Substantia nigra (tissue), 51 donors: ENCODE measurements at places on chromosomes 2 and 18.

DNA sequence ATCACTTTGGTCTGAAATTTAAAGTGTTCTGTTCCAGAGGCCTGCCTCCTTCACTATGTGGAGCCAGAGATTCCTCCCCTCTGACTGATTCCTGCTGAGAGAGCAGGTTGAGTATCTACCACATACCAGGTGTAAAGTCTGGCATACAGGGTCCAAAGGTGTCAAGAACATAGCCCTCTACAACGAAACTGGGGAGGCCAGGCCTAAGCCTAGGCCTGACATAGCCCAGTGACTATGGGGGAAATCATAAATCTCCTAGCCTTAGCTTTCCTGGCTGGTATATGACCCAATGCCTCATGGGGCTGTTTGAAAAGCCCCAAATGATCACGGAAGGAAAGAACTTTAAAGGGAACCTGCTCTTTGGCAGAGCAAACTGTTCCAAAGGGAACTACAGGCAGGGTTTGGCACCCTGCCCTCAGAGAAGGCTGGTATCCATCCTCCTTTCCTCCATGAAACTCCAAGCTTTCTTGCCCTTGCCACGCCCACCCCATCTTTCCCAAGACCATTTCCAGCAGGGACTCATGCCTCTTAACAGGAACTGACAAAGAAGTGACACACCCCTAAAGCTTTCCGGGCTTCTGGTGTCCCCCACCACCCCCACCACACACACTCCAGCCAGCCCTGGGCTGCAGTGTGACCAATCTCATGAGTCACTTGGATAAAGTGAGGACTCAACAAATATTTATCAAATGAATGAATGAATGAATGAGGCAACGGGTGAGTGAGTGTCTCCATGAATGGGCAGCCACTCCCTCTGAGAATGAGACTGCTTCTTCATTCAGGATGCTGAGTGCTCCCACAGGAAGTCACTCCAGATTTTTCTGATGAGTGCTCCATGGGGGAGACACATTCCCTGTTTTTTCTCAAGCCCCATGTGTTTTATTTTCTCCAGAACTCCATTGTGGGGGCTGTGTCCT lies 114.5 kb upstream of the STPG4 start:
- no peak for DNase-seq

DNA sequence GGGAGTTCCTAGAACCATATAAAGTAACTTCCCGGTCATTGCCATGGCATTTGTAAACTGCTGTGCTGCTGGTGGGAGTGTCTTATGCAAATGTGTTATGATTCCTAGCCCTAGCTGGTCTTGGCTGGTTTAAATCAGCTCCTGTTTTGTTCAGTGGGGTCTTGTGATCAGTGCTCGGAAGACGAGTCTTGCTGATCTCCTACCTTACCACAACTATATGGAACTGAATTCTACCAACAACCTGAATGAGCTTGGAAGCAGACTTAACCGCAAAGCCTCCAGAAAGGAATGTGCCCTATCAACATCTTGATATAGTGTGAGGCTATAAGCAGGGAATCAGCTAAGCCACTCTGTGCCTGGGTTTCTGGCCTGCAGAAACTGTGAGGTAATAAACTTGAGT lies 33.5 kb downstream of the POLE4 start:
- DNase-seq: no peak

- DNase-seq: no peak
Observed at GRCh38 chr2:7203056-7203467, 285.9 kb downstream of the RNF144A start.

DNA sequence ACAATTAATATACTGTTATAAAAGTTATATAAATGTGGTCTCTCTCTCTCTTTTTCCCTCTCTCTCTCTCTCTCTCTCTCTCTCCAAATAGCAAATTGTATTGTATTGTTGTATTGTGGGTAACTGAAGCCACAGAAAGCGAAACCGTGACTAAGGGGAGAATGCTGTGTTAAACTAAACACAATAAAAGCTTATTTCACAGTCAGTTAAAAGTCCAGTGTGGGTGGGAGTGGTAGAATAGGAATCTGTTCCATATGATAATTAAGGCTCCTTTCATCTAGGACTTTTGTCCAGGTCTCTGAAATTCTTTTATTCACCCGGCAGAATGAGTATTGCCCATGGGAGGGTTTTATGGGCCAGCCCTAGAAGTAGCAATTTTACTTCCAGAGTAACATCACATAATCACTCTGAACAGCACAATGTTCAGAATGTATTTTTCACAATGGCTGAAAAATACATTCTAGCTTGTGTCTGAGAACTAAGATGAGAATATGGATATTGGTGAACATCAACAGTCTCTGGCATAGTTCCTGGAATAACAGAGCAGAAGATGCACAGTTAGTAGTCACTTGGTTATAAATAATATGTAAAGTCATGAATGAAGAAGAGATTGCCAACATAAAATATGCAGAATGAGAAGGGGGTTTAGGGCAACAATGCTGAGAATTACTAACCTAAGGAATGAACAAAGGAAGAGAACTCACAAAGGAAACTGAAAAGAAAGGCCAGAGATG lies 399.1 kb downstream of the PLCL1 start:
- DNase-seq: no peak

- DNase-seq: no peak
Observed at GRCh38 chr2:36706021-36706876, 9.7 kb downstream of the VIT start.

DNA sequence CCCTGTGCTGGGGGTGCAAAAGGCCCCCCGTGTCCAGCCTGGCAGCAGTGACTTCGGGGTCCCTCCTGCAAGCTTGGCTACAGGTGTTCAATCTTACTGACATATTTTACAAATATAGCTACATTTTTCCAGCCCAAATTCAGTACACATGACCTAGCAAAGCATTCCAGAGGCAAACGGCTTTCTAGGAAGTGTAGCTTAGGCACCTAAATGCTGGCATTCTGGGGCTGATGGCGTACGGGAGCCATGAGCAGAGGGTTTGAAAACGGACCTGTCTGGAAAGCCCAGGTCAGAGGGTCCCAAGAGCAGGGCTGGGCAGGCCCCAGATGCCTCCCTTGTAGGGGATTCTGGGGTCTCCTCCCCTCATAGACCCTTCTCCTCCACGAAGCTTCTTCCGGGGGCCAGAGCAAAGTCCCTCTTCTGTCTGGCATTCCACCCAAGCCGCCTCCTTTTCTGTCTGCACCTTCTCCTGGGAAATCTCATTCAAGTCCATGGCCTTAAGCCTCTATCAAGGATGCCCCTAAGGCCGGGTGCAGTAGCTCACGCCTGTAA lies 63.3 kb upstream of the ASAP2 start:
- no peak for DNase-seq

- DNase-seq: no peak
Observed at GRCh38 chr18:42182728-42183700, 228.0 kb downstream of the PIK3C3 start.

DNA sequence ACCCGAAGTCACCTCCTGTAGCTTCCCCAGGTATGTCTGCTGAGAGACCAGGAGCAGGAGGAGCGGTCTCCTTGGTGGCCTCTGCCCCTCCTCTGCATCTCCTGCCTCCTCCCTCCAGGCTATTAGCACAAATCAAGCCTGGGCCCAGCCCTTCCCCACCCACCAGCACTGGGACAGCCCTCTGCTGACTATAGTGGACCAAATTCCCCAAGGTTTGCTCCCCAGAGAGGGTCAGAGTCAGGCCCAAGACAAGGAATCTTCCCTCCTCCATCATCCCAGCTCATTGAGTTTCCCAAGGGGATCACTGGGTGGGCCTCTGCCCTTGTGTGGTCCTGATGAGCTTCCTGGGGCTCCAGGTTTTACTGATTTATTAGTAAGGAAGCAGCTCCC lies 62.1 kb downstream of the EMILIN2 start:
- no peak for DNase-seq

- DNase-seq: no peak
Observed at GRCh38 chr2:128710729-128711128, 392.1 kb upstream of the HS6ST1 start.

GRCh38 chr2:26886736-26887135 lies 38.8 kb downstream of the DPYSL5 start:
- no peak for DNase-seq

DNA sequence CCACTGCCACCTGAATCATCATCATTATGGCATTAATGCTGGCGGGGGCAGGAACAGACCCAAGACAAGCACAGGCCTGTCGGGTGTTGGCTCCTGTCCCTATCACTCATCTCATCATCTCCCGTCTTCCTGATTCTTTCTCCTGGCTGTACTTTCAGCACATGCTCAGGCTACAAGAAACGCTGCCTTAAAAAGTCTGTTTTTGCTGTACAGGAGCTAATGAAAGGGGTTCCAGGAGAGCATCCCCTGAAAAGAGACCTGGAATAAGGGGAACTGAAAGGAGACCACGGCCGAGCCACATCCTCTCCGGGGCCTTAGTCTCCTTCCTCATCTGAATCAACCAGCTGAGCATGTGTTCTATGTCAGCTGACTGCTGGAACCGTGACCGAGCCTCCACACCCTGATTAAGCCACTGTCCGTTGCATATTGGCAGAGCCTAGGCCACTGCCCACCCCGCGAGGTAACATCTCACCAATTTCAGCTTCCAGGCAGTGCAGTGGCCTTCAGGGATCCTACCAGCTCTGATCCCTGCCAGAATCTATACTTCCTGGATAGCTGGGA lies 62.6 kb downstream of the DNMT3A start:
- peak; percentile 53 for DNase-seq

DNA sequence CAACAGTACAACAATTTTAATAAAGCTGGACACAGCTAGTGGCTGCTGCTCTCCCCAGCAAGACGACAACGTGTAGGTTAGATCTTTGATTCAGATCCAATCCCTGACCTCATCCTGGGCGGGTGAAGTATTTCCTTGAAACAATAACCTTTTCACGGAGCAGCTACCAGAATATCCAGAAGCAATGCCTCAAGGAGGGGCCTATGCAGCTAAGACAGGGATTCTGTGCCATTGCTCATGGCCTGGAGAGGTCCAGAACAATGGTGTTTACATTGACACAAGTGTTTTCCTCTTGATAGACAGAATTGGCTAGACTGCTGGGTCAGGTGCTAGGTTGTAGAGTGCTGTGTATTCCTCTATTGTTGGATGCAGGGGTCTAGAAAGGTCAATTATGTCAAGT lies 520.1 kb downstream of the BCL11A start:
- DNase-seq: no peak

DNA sequence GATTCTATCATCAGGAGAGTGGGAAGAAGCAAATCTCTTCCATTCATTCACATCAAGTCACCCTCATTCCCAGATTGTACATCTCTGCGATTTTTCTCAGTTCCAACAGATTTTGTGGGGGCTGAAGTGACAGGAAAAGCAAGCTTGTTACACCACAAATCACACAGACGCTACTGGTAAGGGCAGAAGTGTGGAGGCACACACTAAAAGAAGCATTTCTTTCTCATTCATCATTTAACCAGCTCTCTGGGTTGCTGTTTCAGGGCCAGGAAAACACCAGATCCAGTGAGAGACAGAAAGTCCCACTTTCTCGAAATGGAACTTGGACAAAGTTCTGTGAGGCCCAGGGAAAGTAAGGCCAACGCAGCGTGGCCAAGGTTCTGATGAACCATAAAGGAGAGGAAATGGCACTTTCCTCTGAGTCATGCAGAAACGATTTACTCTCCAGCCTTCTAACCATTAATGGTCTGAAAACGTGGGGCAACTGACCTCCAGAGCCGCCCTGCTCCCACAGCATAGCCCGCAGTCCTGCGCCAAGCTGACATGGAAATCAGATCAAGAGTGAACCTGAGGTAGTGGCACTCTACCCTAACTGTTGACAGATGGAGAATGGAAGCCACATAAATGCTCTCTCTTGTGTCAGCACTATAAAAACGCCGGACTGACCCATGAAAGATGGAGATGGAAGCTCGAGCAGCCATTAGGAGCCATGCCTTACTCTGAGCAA lies 191.0 kb downstream of the C1D start:
- no peak for DNase-seq

DNA sequence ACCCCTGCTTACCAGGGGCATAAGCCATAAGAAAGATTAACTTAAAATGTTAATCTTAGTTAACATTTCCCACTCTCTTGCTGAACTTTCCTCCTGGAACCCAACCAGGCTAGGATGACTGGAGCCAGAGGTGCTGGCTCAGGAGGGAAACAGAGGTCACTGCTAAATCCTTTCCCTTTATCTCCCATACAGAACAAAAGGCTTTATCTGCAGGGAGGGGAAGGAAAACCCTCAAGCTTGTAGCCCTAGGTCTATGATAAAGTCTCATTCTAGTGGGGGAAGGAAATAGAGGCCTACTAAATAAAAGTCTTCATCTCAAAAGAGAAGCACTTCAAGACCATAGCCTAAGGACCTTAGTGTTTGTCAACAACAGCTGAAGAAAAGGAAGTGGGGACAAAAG lies 18.6 kb downstream of the HIBCH start:
- no peak for DNase-seq

DNA sequence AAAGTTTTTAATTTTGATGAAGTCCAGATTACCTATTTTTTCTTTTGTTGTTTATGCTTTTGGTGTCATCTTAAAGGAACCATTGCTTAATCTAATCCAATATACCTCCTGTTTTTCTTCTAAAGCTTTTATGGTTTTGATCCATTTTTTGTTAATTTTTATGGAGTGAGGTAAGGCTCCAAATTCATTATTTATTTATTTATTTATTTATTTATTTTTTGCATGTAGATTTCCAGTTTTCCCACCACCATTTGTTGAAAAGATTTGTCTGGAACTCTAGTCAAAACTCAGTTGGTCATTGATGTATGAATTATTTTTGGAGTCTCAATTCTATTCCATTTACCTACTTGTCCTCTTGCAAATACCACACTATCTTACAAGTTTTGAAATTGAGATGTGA lies 99.4 kb upstream of the RBMS1 start:
- no peak for DNase-seq

GRCh38 chr18:76995896-76996295 lies 136.7 kb downstream of the MBP start:
- no peak for DNase-seq

DNA sequence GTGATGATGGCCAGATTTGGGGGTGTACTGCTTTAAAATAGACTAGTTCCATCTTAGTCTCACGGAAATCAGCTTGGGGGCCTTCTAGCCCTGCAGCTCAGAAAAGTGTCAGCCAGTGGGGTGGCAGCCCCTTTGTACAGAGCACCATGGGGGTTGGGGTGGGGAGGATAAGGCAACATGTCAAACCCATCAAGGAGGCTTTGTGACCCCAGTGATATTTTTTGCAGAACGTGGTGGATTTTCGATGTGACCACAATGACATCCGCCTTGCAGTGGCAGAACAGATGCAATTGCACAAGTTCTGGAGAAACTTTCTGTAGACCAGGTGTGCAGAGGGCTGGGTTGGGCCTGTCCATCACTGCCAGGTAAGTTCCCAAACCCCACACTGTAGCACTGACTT lies 3.0 kb upstream of the CD8A start:
- DNase-seq: no peak

DNA sequence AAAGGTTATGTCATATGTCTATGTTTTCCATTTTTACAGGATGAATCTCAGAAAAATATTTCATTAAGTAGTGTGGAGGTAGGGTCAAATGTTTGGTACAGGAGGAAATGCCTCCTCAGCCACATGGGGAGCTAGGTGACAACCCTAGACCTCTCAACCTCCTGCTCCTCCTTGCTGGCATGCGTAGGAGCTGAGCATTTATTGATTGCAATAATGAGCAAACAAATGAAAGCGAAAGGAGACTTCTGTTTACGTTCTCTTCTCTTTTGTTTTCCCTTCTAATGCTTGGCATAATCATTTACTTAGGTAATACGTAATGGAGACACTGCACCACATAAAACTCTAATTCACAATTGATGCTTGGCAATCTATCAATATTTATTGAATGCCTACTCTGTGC lies 95.1 kb upstream of the CCBE1 start:
- no peak for DNase-seq
